ENCODE measurements at places on chromosomes 3 and 15.

- no peak for DNase-seq
Measured at GRCh38 chr3:154192225-154192624, 71.0 kb downstream of the ARHGEF26 start.

DNA sequence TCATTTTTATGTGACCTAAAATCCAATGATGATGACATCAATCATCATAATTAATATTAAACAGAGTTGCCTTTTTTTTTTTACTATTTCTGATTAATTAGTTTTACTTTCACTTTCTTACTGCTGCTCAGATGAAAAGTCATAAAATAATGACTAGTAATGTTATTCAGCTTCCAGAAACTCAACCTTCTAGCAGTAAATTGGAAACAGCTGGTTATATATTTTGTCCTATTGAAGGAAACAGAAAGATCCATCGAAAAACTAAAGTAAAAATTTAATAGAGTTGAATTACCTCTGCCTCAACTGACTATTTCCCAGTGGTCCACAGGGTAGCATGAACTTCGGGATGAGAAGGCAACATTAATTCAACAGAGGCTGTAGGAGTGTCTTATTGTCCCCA lies 107.1 kb upstream of the PTX3 start:
- DNase-seq = no peak

- DNase-seq = no peak
Measured at GRCh38 chr15:85329561-85330422, 50.6 kb upstream of the AKAP13 start.

- no peak for DNase-seq
Measured at GRCh38 chr3:14274612-14274936, 96.0 kb downstream of the LSM3 start.

GRCh38 chr3:14537590-14538450 lies 2.3 kb downstream of the GRIP2 start:
- no peak for DNase-seq

DNA sequence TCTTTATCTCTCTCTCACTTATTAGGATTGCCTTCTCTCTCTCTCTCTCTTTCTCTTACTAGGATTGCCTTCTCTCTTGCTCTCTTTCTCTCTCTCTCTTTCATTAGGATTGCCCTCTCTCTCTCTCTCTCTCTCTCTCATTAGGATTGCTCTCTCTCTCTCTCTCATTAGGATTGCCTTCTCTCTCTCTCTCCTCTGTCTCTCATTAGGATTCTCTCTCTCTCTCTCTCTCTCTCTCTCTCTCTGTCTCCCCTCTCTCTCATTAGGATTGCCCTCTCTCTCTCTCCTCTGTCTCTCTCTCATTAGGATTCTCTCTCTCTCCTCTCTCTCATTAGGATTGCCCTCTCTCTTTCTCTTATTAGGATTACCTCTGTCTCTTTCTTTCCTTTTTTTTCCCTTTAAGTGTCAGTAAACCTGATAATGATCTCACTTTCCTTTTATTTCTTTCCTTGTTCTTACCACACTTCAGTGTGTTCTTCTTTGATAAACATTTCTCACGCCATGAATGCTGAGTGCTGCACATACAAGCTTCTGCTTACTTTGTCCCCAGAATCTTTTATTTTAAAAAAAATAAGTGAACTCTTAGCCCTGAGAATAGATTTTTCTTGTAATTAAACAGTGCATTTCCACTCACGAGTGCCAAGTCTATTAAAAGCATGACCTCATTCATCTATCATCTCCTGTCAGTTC lies 243.4 kb upstream of the TBC1D5 start:
- DNase-seq = no peak

- no peak for DNase-seq
Measured at GRCh38 chr3:9690451-9691450, 12.9 kb upstream of the CPNE9 start.

DNA sequence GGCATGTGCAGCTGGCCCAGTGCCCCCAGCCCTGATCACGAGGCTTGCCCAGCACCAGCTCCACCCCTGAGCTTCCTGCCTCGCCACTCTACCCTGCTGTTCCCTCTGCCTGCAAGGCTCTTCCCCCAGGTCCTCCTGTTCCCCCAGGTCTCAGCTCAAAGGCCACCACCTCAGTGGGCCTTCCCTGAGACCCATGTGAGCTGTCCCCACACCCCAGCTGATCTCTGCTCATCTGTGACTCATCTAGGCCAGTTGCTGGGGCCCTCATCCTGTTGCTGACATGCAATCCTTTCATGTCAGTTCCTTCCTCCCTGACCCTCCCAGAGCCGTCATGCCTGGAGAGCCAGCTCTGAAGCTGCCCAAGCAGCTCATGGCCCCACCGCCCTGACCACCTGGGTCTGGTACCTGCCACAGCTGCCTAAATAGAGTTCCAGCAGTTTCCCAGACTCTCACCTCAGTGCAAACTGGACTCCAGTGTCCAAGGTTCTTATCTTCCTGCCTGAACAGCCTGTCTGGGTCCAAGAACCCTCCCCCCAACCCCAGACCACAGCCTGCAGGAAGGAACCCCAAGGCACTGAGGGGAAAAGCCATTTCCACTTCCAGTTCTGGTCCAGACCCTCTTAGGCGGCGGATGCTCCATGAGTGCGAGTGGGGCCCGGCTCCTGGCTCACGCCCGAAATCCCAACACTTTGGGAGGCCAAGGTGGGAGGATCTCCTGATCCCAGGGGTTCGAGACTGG lies 116.6 kb upstream of the IQSEC1 start:
- DNase-seq = no peak

- no peak for DNase-seq
Measured at GRCh38 chr15:60526127-60526616, 47.2 kb upstream of the ICE2 start.

- no peak for DNase-seq
Measured at GRCh38 chr15:65048241-65048640, 3.1 kb downstream of the SLC51B start.

- DNase-seq = no peak
Measured at GRCh38 chr3:37248164-37248563, 73.8 kb upstream of the LRRFIP2 start.
